ENCODE measurements at places on chromosomes 4 and X. TPM values are rescaled to one million over a fixed set of nuclear protein-coding genes. Genes with fewer than 3 reads are reported as not detected.

The GUCY1A1 gene
- not detected for polyA plus RNA-seq

The KLKB1 gene
- polyA plus RNA-seq = 0.08 TPM

The HTR2C gene
- polyA plus RNA-seq = not detected

The HTN3 gene
- not detected for polyA plus RNA-seq

The NSG1 gene
- 0.25 TPM for polyA plus RNA-seq

The VSIG4 gene
- not detected for polyA plus RNA-seq

The KLF8 gene
- 0.01 TPM for polyA plus RNA-seq

The CPEB2 gene
- polyA plus RNA-seq = 11.4 TPM

The ACE2 gene
- not detected for polyA plus RNA-seq

The AMER1 gene
- 3.1 TPM for polyA plus RNA-seq

The POU4F2 gene
- not detected for polyA plus RNA-seq

The OCRL gene
- 23.9 TPM for polyA plus RNA-seq

The C4orf50 gene
- not detected for polyA plus RNA-seq

The MAGEE2 gene
- not detected for polyA plus RNA-seq

The BTC gene
- 1.8 TPM for polyA plus RNA-seq

The MSX1 gene
- polyA plus RNA-seq = 2.9 TPM

The GCNA gene
- 1.4 TPM for polyA plus RNA-seq

The SMIM31 gene
- 0.04 TPM for polyA plus RNA-seq

The GLRB gene
- 1.8 TPM for polyA plus RNA-seq

The IBSP gene
- polyA plus RNA-seq = not detected

The TMEM271 gene
- polyA plus RNA-seq = not detected

The GPR119 gene
- not detected for polyA plus RNA-seq

The ZGRF1 gene
- polyA plus RNA-seq = 5.1 TPM

The EFHC2 gene
- polyA plus RNA-seq = 0.48 TPM

The ZNF711 gene
- 1.4 TPM for polyA plus RNA-seq

The TASL gene
- not detected for polyA plus RNA-seq

The ARHGEF38 gene
- polyA plus RNA-seq = not detected

The KCND1 gene
- 0.69 TPM for polyA plus RNA-seq

The SPANXA2 gene
- polyA plus RNA-seq = 0.18 TPM

The CPE gene
- 1.9 TPM for polyA plus RNA-seq

The CFAP99 gene
- polyA plus RNA-seq = 0.09 TPM

The PSAPL1 gene
- polyA plus RNA-seq = 0.05 TPM

The FRG2 gene
- polyA plus RNA-seq = not detected

The VCX3A gene
- polyA plus RNA-seq = not detected

The CLGN gene
- 8.9 TPM for polyA plus RNA-seq

The MAGEC1 gene
- not detected for polyA plus RNA-seq
